CD4-positive, alpha-beta T cell treated with Interleukin-17A for 4 hours (primary cell): ENCODE measurements at places on chromosomes 6 and 20.

GRCh38 chr6:130895516-130895915 lies 68.3 kb downstream of the SMLR1 start:
- DNase-seq: no peak

DNA sequence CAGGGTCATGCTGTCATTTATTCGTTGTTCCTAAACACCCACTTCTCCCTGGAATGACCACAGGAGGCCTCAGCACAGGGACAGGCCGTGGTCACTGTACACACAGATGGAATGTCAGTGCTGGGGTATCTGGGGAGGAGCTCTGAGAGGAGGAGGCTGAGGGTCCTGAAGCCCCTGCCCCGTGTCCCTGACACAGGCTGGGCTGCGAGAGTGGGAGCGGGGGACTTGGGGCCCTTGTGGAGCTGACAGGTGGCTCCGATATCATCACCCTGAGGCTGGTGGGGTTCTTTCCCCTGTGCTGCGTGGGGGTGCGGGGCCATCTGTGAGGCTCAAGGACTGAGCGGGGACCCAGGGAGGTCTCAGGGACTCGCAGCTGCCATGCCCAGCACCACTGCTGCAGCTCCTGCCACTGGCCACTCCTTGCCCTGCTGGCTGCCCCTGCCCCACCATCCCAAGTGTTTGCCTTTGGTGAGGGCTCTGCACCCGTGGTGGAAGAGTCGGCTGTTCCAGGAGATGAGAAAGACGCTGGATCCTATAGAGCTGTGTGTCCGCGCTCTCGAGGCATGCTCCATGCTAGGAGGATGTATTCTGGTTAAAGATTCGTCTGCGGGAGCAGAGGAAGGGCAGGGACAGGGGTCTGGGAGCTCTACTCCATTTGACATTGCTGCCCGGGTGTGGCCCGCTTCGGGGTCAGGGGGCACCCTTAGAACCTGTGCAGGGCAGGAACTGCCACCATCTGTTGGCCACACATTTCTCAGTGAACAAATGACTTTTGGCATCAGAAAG lies 18.9 kb downstream of the NPEPL1 start:
- no peak for DNase-seq

DNA sequence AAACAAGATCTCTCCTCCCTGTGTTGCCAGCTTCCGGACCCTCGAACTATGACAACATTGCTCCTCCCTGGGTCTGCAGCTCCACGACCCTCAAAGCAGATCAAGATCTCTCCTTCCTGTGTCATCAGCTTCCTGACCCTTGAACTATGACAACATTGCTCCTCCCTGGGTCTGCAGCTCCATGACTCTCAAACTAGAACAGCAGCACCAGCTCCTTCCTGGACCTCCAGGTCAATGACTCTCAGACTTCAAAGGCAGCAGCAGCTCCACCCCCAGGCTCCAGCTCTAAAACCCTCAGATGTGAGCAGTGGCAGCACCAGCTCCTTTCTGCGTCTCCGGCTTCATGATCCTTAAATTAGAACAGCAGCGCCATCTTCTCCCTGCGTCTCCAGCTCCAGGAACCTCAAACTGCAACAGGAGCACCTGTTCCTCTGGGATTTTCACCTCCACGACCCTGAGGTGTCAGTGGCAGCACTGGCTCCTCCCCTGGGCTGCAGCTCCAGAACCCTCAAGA lies 341.0 kb upstream of the SULF2 start:
- DNase-seq: no peak

GRCh38 chr6:161442420-161442819 lies 168.6 kb upstream of the AGPAT4 start:
- no peak for DNase-seq

- DNase-seq: peak; percentile 52
These were observed 198.5 kb downstream of the HIVEP2 start for GRCh38 chr6:142746524-142746923.

- DNase-seq: no peak
These were observed 72.1 kb downstream of the SOD2 start for GRCh38 chr6:159620947-159621346.

DNA sequence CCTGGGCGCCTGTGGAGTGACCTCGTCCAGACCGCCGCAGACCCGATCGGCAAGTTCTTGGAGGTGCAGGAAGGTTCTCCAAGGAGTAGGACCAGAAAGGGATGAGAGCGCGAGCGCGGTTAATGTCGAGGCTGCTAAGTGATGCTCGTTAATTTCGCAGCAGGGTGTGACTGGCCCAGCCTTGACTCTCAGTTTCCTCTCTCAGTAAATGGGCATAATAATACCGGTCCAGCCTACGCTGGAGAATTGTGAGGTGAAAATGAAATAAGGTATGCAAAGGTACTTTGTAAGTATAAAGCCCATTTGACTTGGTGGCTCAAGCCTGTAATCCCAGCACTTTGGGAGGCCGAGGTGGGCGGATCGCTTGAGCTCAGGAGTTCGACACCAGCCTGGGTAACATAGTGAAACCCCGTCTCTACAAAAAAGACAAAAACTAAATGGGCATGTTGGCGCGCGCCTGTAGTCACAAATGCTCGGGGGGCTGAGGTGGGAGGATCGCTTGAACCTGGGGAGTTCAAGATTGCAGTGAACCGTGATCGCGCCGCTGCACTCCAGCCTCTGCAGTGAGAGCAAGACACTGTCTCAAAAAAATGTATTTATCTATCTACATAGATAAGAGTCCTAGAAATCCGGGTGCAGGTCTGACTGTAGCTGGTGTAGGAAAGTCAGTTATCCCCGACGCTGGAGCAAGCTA lies 634 bp upstream of the BTBD9 start:
- peak; percentile 10 for DNase-seq

- no peak for DNase-seq
These were observed 134.8 kb downstream of the LY86 start for GRCh38 chr6:6723361-6723760.

DNA sequence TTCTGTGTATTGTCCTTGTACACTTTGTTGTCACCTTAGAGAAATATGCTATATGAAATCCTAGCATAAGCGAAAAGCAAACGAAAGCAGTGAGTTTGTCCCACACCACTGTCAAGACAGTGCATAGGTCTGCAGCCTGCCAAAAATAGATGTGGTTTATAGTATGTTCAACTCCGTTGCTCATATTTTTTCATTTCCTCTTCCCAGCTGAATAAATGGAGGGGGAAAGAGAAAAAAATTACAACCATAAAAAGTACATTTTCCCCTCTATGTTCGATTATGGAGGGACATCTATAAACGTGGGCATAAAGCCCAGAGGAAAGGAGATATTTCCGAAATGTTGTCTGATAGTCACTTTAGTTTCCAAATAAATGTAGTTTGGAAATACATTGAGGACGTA lies 25.8 kb downstream of the PRL start:
- DNase-seq: no peak

DNA sequence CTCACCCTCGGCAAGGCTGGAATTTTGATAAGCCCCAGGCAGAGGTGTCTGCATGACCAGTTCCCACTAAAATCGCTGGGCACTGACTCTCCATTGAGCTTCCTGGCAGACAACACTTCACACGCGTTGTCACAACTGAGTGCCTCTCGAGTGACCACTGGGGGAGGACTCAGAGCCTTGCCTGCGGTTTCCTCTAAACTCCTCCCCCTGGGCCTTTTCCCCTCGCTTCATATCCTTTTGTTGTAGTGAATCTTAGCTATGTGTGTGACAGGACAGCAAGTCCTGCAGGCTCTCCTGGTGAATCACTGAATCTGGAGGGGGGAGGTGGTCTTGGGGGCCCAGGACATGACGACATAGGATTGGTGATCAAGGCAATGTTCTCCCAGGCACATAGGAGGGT lies 670.8 kb downstream of the PRKN start:
- DNase-seq: no peak

- no peak for DNase-seq
These were observed 55.0 kb downstream of the LYRM2 start for GRCh38 chr6:89583559-89583958.

DNA sequence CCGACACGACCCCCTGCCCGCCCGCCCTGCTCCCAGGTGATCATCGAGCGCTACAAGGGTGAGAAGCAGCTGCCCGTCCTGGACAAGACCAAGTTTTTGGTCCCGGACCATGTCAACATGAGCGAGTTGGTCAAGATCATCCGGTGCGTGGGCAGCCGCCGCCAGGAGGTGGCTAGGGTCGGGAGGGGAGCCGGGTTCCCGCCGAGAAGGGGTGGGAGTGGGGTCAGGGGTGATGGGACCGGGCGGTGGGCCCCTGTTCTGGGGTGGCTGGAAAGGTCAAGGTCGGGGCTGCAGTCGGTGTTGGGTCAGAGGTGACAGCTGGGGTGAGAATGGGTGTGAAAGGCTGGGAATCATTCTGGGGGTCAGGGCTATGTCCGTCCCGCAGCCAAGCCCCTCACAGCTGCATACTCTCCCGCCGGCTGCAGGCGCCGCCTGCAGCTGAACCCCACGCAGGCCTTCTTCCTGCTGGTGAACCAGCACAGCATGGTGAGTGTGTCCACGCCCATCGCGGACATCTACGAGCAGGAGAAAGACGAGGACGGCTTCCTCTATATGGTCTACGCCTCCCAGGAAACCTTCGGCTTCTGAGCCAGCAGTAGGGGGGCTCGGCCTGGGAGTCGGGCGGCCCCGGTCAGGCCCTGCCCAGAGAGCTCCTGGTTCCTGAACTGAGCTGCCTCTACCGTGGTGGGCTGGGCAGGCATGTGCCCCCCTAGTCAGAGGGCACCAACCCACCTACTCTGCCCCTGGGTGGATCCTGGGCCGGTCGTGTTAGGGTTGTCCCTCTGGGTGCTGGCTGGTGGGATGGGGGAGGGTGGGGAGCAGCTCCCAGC lies 1.0 kb downstream of the MAP1LC3A start:
- no peak for DNase-seq

DNA sequence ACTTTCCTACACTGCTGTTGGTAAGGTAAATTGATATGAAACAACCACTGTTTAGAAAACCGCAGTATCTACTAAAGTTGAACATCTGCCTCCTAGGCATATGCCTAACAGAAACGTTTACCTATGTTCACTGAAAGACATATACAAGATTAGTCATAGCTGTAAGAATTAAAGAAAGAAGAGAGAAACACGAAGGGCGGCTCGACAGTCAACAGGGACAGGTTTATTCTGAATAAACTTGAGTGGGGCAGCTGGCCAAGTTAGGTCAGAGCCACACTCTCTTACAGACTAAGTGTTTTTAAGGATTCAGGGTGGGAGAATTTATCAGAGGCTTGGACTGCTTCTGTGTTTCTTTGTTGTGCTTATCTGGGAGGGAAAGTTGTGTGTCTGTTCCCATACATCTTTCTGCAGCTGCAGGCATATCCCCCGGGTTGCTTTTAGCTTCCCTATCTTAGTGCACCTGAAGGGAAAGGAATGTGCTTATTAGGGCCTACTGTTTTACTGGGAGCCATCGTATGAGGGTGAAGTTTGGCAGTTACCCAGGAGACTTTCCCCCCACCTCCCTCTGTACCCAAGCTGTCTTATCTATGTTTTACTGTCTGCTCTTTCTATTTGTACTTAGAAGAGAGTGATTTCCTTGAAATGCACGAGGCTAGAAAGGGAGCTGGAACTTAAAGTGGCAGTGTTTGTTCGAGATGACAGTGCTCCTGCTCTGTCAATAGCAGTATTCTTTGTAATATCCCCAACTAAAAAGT lies 20.4 kb downstream of the PROCR start:
- DNase-seq: no peak

- DNase-seq: peak; percentile 5
These were observed at the start of gene PLAGL1 for GRCh38 chr6:144008120-144008811. PLAGL1 (minus strand) TSS chr6:144008259; CDS start chr6:143948136, 60,123 bp downstream.

- no peak for DNase-seq
These were observed 464.8 kb downstream of the CBLN4 start for GRCh38 chr20:55540486-55540885.

DNA sequence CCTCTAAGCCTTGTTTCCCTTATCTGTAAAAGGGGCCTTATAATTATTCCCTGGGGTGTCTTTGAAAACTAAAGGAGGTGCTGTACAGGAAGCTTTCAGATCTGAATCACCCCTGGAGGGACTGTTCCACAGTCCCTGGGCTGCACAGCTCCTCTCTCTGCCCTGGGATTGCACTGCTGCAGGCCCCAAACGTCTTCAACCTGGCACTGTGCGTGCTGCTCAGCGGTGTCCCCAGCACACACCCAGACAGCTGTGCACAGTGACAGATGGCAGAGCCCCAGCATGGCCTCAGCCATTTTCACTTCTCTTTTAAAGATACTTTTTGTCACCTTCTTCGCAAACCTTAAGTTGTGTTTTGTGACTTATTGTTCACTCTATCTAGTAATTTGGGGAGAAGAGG lies 50.7 kb upstream of the INSM1 start:
- no peak for DNase-seq

DNA sequence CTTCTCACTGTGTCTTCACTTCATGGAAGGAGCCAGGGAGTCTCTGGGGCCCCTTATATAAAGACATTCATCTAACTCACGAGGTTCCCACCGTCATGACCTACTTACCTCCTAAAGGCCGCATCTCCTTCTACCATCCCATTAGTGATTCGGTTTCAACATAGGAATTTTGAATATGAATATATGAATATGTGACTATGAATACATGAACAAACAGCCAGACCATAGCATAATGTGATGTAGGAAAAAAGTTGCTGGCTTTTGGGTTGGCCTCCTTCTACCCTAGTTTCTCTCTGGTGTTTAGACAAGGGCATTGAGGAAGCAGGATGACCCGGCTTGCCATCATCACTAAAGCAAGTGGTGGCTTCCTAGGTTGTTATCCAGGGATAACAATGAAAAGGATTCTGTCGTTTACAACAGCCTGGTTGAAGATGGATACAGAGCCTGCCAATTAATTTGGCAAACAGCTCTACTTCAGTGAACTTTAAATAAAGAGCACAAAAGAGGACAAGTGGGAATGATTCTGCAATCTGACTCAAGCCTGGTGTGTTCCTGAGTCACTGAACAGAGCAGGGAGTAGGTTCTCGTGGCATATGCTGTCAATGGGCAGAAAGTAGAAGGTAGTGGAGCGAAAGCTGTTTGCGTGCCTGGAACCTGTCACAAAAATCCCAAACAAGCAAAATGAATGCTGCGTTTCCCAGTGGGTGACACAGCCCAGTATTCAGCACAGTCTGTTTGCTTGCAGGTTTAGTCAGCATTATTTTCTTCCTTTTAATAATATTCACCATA lies 44.0 kb upstream of the DOK5 start:
- no peak for DNase-seq

DNA sequence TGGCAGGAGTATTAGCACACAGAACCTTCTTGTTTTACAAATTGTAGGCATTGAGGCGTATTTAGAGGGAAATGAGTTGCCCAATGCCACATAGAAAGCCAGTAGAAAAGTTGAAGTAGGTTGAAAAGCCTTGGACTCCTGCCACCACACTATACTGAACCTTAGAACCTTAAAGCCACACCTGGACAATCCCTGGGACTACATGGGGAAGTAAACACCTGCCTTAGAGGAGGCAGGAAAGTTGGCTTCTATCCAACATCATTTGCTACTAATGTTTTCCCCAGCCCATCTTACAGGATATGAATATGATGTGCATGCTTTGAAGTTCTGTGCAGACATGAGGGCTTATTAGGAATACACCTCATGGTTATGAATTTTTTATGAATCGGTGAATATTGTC lies 5.3 kb upstream of the EPPIN start:
- no peak for DNase-seq
